ENCODE measurements at places on chromosomes 16 and 17. TPM values are rescaled to one million over a fixed set of nuclear protein-coding genes. Genes with fewer than 3 reads are reported as not detected.

DNA sequence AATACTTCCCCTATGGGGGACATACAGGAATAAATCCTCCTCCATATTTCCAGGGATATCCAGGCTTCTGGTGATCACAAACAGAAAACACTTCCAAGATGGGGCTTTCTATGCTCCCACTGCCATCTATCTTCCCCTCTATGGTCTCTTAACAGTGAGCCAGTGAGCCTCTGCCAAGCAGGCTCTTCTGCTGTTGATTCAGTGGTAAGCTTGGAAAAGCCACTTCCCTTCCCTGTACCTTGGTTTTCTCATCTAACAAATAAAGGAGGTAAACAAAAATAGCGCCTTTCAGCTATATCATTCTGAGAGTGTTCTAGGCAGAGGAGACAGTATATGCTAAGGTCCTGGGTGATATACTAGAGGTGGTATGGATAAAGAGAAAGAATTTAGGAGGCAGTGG, 368.0 kb downstream of the SHISA9 start:
- DNase-seq: no peak

DNA sequence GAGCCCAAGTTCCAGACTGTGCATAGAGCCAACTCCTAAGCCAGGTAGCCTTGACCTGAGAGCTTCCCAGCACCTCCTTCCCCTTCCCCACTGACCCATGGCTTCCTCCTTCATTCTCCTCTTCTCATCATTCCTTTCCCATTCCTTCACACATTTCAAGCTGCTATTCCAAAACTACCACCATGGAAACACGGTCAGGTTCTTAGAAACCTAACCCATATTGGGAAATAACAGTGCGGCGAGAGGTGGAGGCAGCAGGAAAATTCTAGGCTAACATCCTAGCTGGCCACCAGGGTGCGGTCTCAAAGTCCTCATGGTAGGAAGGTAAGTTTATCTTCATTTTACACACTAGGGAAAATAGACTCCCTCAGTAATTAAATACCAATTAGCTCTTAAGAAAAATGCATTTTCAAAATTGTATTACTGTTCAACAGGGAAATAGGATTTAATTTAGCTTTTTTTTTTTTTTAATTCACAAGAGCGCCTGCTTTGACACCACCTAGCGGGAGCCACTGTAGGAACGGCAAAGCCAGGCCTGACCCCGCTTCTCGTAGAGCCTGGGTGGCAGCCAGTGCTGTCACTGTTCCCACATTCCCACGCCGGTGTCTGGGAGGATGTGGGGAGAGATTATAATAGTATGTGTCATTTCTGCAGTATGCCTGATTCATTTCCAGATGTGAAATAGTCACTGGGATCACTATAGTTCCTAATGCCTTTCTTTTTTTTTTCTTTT, 14.0 kb upstream of the SPHK1 start:
- no peak for DNase-seq

DNA sequence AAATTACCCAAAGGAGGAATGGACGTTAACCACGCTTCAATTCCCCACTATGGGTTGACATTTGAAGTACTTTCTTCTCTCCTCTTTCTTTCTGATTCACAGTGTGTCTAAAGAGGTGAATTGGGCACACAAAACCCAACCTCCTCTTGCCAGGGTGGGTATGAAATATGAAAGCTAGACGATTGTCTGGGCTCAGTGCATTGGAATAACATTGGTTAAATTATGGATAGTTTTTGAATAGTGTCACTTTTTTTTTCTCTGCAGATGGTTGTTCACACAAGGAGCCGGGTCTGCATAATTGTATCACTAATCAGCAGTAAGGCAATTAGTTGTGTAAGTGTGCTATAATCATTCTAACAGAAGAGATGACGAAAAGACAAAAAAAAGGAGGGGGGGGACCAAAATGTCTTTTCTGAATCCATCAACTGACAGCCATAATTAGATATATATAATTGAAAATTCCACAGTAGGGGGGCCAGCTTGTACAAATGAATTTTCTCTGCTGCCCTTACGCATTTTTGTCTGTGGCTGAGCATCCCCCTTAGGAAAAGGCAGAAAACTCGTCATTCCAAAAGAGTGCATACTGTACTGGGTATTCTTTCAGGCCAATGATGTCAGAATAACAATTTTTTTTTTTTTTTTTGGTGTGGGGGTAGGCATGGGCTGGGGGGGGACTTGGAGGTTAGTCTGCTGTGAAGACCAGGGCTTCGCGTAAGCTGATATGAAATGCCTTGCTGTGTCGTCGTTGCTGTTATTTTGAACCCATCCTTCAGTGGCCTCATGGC, 307.5 kb upstream of the SALL1 start:
- no peak for DNase-seq

Gene IL34
- total RNA-seq: 3.7 TPM

Gene GP1BA
- total RNA-seq: not detected
